Daoy (cell line): ENCODE measurements at places on chromosomes 1 and 21. TPM values are rescaled to one million over a fixed set of nuclear protein-coding genes. Genes with fewer than 3 reads are reported as not detected.

DNA sequence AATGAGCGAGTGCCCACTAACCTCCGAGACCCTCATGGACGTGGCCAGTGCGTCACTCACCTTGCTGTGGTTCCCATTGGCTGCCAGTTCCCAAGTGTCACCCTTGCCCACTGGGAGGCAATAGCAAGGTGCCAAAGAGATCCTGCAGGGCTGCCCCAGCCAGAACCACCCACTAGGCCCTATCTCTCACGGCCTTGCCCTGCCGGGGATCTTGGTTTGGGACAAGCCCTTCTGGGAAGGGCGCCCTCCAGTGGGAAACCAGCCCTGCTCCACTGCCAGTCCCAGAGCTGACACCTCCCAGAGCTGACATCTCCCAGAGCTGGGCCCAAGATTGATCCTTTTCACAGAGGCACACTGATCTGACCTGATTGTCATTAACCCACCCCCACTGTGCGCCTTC, 2.1 kb upstream of the SELENON start:
- DNase-seq, result peak; percentile 54

DNA sequence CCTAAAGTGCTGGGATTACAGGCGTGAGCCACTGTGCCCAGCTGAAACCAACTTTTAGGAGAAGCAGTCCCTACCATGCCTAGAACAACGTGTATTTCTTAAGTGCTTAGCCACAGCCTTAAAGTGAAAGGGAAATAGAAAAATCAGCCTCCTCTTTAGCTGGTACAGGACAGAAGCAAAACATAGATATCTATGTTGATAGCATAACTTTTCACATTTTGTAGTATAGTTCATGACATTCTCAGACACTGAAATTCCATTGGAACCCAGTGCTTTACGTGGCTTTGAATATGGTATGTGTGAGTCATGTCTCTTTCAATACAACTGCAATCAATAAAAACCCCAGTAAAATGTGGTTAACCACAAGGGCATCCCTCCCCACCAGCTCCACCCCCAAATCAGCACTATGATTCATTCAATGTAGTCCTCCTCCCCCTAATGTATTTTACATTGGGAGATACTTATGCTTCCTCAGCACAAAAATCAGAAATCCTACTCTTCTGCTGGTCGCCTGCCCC, 32.1 kb downstream of the TGFB2 start:
- DNase-seq, result peak; percentile 93

- no peak for DNase-seq
These were observed 71.8 kb upstream of the SAMSN1 start for GRCh38 chr21:14617871-14618270.

DNA sequence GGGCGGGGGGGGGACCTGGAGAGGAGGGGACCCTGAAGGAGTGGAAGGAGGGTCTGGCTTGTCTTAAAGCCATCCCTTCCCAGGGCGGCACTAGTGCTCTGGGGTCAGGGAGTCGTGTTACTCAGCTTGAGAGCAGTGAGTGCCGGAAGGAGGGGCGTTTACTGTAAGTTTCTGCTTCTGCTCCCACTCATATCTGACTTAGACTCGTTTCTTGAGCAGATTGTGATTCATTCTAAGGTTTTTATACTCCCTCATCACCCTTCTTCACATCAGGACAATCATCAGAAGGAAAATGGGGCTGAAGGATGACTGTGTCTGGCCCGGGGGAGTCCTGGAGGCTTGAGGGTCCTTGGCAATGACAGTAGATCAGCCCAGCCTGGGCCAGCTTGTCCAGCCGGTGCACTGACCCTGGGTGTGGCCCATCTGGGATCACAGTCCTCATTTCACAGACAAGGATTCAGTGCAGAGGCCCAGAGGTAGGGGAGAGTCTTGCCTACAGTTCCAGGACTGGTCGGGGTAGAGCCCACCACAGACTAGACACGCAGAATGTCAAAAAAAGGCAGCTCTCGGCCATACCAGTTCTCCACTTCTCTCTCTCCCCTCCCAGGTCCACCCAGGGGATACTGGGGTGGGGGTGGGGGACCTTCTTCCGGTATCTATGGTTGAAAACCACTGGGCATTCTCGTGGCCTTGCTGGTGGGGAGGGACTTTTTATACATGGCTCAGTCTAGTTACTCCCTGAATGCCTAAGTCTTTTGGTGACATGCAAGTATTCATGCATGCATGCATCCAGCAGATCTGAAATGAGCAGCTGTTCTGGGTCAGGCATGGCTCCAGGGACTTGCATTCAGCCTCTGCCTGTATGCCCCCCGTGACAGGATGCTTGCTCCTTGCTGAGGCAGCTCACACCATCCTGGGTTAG, 5.1 kb downstream of the TNFRSF8 start:
- DNase-seq, result peak; percentile 73

- DNase-seq, result no peak
These were observed 58.8 kb downstream of the GALNT2 start for GRCh38 chr1:230125640-230126528.

DNA sequence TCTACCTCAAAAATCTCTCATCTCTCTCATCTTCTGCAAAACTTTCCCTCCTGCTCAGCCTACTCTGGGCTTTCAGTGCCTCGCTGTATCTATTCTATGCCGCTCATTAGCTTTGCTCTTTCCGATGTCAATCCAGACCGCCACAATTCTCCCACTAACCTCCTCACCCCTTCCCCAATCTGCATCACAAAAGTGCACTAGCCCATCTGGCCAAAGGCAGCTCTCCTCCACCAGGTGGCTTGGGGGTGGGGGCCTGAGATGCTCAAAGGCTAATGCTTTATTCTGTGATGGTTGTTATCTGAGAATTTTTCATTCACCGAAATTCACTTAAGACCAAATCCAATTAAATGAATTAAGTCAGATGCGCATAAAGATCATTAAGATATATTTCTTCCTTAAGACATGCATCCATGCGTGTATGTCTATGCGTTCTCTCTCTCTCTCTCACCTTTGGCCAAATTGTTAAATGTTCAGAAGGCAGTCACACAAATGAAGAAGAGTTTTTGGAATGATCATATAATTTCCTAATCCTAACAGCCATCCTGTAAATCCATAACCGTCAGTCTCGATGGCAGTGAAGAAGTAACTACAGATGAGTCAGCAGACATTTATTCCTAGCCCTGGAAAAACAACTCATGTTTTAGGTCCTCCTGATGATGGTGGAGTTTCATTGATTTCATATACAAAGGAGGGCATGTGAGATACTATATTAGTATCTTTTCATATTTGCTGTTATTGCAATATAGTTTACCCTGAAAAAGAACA, 111.3 kb downstream of the C1orf21 start:
- DNase-seq, result no peak

- DNase-seq, result no peak
These were observed 295.3 kb downstream of the PTPRU start for GRCh38 chr1:29531596-29531995.

- DNase-seq, result no peak
These were observed 33.0 kb downstream of the LAMC2 start for GRCh38 chr1:183218971-183219615.

DNA sequence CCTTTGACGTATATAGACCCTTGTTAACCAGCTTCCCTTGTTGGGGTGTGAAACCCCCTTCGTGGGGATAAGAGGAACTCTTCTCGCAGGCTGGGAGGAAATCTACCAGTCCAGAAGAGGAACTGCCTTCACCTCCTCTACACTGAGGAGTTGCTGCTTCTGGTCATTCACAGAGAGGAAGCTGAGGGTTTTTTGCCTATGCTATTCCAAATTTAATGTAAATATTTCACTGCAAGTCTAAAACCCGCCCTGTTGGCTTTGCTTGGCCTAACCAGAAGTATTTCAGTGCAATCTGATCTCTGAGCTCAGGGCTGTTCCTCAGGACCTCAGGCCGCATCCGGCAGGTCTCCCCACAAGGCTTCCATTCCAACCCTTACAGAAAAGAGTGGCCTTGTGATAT, 150.1 kb downstream of the HIVEP3 start:
- no peak for DNase-seq

DNA sequence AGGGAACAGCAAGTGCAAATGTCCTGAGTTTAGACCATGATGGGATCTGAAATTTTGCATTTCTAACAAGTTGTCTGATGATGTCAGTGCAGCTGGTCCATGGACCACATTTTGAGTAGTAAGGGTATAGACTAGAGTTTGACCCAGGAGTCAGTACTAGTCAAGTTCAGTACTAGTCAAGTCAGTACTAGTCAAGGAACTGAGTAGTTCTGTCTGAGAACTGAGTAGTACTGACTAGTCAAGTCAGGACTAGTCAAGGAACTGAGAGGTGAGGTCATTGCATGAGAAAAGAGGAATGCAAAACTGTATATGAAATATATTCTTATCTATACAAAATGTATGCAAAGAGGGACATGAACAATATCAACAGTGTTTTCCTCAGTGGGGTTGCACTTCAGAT, 34.1 kb downstream of the TSEN15 start:
- DNase-seq, result no peak

GRCh38 chr21:39004634-39005501, 178.4 kb downstream of the PSMG1 start:
- DNase-seq, result peak; percentile 35

DNA sequence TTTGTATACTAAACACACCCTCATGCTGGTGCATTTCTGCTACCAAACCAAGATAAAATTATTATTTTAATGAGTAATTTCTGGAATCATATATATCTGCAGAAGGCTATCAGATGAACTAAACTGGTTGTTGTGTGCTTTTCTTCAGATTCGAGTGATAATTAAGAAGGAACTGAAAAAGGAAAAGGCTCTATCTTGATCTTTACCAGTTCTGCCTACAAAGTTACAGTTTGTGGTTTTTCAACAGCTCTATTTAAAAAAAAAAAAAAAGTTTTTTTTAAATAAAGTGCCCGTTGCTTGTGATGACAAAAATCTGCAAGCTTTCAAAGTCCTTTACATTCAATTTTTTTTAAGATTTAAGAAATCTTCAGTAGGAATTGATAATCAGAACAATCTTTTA, 13.6 kb downstream of the DENND1B start:
- no peak for DNase-seq

- DNase-seq, result peak; percentile 79
These were observed 44.9 kb upstream of the TINAGL1 start for GRCh38 chr1:31531177-31531999.

GRCh38 chr1:28534671-28535070, 18.2 kb upstream of the TRNAU1AP start:
- no peak for DNase-seq

DNA sequence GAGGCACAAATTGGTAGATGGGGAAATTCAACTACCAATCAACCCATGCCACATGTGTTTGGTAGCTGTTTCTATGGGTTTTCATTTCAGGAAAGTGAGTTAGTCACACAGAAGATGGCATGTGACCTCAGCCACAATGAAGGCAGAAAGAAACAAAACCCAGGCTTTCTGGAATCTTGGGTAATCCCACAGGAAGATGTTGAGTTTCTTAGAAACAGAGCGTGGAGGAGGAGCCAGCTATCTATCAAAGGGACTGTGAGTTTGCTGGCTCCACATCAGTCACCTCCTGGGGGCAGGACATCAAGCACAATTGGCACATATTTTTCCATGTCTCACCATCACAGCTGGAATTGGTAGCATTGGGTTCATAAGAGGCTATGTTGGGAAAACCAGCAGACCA, 188.9 kb upstream of the PLXNA2 start:
- DNase-seq, result peak; percentile 17

- no peak for DNase-seq
These were observed 1878.0 kb downstream of the MRPL39 start for GRCh38 chr21:23729331-23729730.

- DNase-seq, result no peak
These were observed 164.4 kb downstream of the DYRK1A start for GRCh38 chr21:37530901-37531351.

- no peak for DNase-seq
These were observed 1728.3 kb downstream of the PLA2G4A start for GRCh38 chr1:188557053-188557452.

DNA sequence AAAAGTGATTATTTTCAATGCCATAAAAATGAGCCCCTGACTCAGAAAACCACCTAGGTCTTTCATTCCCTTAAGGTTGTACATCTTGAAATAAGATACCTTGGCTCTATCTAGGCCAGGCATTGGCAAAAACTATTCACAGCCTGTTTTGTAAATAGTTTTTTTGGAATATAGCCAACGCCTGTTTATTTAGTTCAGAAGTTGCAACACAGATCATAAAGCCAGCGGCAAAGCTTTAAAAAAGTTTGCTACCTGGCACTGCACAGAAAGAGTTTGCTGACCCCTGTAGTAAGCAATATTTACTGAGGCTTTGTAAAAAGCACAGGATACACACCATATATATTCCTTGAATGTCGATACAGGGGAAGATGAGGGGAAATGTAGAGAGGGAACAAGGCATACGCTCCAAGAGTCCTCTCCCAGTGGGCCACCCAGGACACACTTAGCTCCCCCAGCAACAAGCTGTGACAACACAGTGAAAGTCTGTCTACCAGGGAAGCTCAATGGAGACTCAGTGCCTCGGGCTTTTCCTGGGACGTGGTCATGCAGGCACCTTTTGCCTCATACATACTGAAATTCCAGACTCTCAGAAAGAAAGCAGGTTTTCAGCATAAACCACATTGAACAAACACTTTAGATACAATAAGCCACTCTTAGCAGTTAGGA, 20.5 kb downstream of the TARBP1 start:
- DNase-seq, result no peak

GRCh38 chr1:53539226-53539625, 80.0 kb downstream of the DMRTB1 start:
- no peak for DNase-seq

- no peak for DNase-seq
These were observed 13.7 kb upstream of the MFSD2A start for GRCh38 chr1:39940980-39941871.

DNA sequence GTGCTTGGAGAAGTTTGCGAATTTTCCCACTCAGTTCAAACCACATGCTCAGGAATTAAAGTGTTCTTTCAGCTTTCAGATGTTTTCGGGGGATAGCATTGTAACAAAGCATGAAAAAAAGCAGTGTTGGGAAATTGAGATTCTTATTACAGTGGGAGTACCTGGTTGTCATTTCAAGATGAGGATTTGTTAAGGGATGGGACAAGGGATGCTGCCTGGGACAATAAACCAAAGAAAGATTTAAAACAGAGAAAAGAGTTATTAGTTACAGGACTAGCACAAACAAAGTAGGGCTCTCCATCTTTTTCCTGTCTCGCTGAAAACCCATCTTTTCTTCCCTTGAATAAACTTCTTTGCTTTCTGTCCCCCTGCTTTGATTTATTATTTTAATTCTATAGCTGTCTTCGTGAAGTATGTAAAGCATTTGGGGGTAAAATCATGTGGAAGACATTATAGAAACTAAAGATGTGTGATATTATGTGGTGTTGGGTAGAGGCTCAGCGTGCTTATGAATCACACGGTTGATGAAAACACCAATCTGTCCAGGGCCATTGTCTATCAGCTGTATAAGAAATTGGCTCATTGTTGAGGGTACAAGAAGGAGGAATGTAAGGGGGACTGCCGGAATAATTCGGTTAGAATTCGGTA, 277.6 kb downstream of the KIF26B start:
- DNase-seq, result no peak

PIK3C2B gene
- 0.54 and 0.91 TPM in 2 replicates for total RNA-seq

CDK18 gene
- 0.60 and 0.80 TPM in 2 replicates for total RNA-seq

IFNLR1 gene
- total RNA-seq, result 1.2 and 1.3 TPM in 2 replicates

NTMT2 gene
- not detected in 2 replicates for total RNA-seq

PGBD5 gene
- 1.0 and 3.6 TPM in 2 replicates for total RNA-seq

GUCA2B gene
- not detected in 2 replicates for total RNA-seq

FMN2 gene
- total RNA-seq, result 1.1 and 1.4 TPM in 2 replicates

ATP5PB gene
- total RNA-seq, result 722 and 890 TPM in 2 replicates

ADAMTSL4 gene
- total RNA-seq, result 0.33 TPM in 1 of 2 replicates, not detected in the other

AK2 gene
- 339 and 582 TPM in 2 replicates for total RNA-seq

CFH gene
- 3.8 and 4.4 TPM in 2 replicates for total RNA-seq

FAM177B gene
- not detected in 2 replicates for total RNA-seq

S100A3 gene
- total RNA-seq, result 9.0 and 12.2 TPM in 2 replicates

CFHR1 gene
- not detected in 2 replicates for total RNA-seq

SETDB1 gene
- 37.5 and 60.8 TPM in 2 replicates for total RNA-seq

NES gene
- 0.51 and 0.89 TPM in 2 replicates for total RNA-seq

S100A7 gene
- total RNA-seq, result not detected in 2 replicates

SLC1A7 gene
- total RNA-seq, result not detected in 2 replicates

SPRR5 gene
- total RNA-seq, result not detected in 2 replicates

SYNC gene
- total RNA-seq, result 52.8 and 63.1 TPM in 2 replicates
